ENCODE measurements at places on chromosomes 2 and 18.
A peak's percentile ranks its signal among the peaks of the same experiment; 100 is the strongest.

DNA sequence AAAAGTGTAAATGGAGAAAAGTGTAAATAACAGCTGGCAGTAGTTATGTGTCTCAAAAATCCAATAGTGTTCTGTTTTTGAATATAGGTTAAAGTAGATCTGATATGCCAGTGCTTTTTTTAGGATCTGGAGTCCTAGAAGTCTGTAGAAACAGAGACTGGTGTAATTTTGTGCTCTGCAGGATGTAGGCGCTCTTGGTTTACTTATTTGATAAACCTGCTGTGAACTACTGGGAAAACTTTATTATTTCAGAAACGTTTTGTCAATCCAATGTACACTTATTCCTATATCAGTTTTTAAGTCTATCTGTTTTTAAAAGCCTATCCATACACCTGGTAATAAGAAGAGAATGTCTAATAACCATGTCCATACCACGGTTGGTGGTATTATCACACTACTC lies 530.8 kb upstream of the ZNF804A start:
- no peak for DNase-seq

- DNase-seq: peak; percentile 54
These were observed 46.6 kb upstream of the ZBTB7C start for GRCh38 chr18:48455555-48456478.

DNA sequence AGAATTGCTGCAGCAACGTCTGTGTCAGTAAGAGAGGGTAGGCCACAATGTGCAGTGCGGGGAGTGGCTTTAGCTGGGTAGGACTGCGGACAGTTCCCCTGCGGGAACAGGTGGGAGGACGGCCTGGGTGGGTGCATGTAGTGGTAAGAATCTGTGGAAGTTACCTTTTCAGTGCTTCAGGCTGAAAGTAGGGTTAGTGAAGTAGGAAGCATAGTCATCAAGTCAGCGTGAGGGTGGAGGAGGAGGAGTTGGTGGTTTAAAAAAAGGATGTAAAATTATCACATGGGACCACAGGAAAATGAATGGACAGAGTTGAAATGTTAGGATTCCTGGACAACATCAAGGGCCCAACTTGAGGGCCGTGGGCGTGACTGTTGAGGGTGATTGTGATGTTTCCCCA lies 13.2 kb downstream of the CEP192 start:
- DNase-seq: no peak

- DNase-seq: peak; percentile 76
These were observed 138.0 kb downstream of the CTIF start for GRCh38 chr18:48676756-48677368.

DNA sequence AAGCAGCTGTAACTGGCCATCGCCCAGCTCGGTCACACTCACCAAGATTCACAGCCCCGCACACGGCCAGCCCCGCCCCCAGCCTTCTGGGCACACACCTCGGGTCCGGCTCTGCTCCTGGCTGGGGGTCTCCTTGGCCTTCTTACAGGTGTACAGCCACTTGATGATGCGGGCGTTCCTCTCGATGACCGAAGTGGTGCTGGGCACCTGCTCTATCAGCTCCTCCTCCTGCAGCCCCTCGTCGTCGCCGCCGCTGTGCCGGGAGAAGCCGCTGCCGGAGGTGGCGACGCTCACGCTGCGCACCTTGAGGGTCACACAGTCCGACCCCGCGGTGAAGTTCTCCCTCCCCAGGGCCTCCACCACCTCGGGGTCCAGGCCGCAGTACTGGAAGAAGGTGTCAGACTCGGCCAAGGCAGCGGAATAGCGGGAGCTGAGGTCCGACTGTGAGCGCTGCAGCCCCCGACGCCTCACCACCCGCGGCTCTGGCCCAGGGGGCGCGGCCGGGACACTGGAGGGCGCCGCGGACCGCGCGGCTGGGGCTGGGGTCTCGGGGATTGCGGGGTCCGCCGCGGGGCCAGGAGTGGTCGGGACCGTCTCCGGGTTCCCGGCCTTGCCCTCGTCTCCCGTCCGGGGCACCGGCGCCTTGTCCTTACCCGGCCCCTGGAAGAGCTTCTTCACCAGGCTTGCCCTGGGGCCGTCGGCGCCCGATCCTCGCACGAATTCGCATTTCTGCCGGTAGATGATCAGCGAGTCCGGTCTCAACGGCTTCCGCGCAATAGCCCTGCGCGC lies 769 bp downstream of the FAM110C start:
- DNase-seq: peak; percentile 66

DNA sequence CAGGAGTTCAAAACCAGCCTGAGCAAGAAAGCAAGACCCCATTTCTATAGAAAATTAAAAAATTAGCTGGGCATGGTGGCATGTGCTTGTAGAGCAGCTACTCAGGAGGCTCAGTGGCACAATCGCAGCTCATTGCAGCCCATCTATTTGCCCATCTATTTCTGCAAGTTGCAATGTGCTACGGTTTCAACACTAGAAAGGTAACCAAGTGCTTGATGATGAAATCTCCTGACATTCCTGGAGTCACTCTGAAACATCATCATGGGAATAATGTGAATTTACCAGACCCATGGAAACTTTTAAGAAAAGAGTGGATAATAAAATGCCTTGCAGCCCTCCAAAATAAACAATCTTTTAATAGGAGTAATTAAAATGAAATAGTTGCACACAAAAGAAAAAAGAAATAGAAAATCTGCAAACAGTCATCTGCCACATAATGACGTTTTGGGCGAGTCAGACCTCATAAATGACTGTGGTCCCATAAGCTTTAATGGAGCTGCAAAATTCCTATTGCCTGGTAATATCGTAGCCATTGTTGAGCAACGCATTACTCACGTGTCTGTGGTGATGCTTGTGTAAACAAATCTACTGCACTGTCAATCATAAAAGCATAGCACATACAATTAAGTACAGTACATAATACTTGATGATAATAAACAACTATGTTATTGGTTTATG lies 46.6 kb upstream of the AMMECR1L start:
- DNase-seq: peak; percentile 11

- DNase-seq: no peak
These were observed 409.0 kb downstream of the LPIN1 start for GRCh38 chr2:12155303-12156051.

DNA sequence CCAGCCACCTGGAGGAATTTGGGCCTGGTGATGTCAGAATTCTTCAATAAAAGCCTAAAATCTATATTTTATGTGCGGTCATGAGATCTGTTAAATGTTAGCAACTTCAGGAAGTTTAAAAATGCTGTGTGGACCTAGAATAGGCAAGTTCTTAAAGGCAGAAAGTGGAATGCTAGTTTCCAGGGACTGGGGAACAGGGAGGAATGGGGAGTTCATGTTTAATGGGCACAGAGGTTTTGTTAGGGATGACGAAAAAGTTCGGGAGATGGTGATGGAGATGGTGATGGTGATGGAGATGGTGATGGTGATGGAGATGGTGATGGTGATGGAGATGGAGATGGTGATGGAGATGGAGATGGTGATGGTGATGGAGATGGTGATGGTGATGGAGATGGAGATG lies 9.2 kb downstream of the TYMS start:
- DNase-seq: no peak

DNA sequence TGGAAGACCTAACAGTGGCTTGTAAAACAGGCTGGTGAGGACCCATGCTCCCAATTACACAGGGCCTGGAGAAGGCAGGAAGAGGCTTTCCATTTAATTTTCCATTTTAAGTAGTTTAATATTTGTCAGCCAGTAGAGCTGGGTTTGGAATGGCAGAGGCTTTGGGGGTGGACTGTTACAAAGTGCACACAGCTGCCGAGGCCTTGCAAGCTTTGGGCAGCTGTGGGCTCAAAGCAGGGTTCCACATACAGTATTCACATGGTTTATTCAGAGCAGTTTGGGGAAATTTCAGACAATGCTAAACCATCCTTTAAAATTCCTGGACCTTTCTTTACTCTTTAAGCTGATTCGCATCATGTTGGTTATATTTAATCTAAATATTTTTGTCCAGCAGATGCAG lies 132.6 kb downstream of the WDSUB1 start:
- DNase-seq: no peak

GRCh38 chr2:228762565-228762964 lies 508.5 kb downstream of the PID1 start:
- no peak for DNase-seq

DNA sequence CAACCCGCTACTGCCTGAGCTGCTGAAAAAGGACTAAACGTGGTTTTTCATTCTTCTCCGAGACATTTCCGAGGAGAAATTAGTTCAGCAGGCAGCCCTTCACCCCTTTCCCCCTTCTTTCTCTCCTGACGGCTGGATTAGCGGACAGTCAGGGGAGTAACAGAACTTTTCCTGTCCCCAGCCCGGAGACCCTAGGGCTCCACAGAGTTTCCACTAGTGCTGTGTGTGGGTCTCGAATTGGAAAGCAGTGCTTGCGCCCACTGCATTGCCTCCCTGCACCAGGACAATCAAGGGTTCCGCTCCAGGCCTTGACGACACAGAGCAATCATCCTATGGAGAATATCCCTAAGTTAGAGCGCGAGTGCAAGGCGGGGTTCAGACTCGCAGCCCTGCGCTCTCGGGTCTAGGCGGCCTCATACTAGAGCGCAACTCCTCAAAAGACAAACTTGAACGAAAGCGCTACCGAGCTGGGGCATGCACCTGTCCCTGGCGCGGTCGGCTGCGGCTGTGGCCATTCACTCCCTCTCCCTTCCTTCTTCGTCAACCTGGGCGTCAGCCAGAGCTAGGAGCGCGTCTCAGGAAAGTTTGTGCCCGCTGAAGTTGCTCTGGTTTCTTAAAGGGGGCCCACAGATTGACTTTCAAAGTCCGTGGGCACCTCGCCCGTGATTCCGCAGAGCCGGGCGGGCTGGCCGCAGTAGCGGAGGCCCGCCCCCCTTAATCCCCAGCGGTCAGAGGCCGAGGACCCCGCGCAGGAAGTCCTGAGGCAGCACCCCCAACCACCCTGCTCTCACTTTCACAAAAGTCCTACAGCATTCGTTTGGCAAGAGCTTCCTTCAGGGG lies 801 bp downstream of the OSR1 start:
- peak; percentile 78 for DNase-seq

- no peak for DNase-seq
These were observed 113.0 kb upstream of the CHRNA1 start for GRCh38 chr2:174877301-174877700.

- DNase-seq: no peak
These were observed 1038.7 kb upstream of the NRXN1 start for GRCh38 chr2:52070665-52071064.
